ENCODE measurements at places on chromosomes 3 and 15.

GRCh38 chr3:105829229-105829628, 39.6 kb downstream of the CBLB start:
- no peak for DNase-seq

- no peak for DNase-seq
Measured at GRCh38 chr3:135965129-135965505, 411 bp upstream of the PPP2R3A start.

DNA sequence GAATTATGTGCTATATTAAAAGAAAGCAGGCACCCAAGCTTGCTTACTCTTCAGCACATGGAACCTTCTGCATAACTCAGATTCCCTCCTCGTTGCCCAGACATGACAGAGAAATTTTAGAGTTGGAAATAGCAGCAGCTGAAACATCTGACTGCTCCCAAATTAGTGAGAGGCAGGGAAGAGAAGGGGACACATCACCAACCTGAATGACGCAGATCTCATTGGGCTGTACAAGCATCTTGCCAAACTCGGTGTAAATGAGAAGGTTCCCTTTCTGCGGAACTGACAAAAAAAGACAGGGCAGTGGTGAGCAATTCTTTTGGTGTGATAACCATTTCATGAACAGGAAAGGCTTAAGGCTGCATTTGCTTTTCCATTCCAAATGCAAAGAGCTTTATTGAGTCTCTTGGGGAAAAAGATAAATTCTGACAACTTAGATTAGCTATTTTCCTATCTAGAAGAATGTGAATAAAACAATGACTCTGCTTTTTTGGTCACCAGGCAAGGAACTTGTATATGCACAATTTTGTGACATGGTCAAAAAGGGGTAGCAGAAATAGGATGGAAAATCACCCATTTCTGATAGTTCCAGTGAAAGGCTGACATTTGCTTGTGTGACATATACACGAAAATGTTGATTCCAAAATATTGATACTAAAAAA, 35.1 kb downstream of the HGD start:
- no peak for DNase-seq

- no peak for DNase-seq
Measured at GRCh38 chr3:12062605-12063004, 58.4 kb downstream of the SYN2 start.

GRCh38 chr15:92343924-92344643, 49.6 kb upstream of the ST8SIA2 start:
- no peak for DNase-seq

DNA sequence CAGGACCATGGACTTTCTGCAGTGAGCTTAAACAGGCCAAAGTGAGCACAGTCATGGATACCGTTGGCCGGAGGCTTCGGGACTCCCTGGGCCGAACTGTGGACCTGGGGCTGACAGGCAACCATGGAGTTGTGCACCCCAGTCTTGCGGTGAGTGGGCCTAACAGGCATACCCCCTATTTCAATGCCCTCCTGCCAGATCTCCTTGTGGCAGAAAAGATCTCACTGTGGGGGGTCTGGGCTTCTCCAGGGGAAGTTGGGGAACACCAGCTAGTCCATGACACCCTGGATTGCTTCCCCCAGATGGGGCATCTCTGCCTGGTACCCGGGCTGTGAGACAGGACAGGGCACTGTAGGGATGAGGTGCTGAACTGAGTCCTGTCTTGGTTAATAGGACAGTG, 29.5 kb downstream of the ACAD9 start:
- no peak for DNase-seq

DNA sequence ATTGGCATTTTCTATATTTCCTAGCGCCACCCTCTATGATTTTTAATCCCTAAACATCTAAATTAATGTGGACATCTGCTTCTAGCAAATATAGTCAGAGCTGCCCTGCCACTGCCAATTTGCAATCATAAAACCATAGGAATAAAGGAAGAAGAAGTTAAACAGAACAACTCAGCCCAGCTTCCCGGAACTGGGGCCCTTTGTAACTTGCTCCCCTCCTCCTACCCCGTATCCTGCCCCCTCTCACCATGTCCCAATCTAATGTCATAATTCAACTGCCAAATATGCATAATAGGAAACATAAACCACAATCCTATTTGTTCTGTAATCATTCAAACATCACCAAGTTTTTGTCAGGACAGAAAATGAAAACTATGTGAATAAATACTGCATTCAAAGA, 74.4 kb upstream of the ACP3 start:
- no peak for DNase-seq

All from activated gamma-delta T cell (primary cell).